ENCODE measurements at places on chromosomes 4 and X.

GRCh38 chr4:118834070-118834469 lies 1.9 kb downstream of the SEC24D start:
- no peak for DNase-seq

GRCh38 chr4:169208516-169208915 lies 62.2 kb downstream of the SH3RF1 start:
- DNase-seq = no peak

DNA sequence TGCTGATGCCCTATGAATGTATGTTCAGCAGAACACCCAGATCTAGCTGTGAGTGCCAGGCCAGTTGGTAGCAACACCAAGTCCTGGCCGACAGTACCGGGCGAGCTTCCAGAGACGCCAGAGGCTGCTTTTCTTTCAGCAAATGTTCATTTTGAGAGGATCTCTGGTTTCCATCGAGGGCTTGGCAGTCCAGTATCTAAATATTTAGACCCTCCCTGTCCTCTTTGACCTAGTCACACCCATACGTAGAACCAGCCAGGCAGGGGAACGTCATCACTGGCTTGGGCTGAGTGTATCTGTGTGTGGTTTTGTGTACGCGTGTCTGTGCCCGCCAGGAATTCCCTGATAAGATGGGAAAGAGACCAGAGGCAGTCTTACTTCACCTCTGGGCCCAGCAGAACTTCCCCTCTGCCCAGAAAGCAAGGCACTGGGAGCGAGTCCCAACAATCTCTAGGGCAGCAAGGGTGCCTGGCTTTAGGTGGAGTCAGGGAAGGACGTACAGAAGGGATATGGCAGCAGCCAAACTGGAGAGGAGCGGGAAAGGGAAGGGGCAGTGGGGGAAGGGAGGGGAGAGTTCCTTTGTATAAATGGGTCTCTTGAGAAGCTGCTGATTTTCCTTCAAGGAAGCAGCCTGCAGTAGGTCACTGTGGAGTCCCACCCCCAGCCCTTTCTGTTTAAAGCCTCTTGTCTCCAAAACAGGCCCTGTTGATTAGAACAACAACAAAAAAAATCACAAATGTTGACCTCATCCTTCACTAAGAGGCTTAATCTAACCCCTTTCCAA lies 15.0 kb upstream of the ELF4 start:
- DNase-seq = no peak

DNA sequence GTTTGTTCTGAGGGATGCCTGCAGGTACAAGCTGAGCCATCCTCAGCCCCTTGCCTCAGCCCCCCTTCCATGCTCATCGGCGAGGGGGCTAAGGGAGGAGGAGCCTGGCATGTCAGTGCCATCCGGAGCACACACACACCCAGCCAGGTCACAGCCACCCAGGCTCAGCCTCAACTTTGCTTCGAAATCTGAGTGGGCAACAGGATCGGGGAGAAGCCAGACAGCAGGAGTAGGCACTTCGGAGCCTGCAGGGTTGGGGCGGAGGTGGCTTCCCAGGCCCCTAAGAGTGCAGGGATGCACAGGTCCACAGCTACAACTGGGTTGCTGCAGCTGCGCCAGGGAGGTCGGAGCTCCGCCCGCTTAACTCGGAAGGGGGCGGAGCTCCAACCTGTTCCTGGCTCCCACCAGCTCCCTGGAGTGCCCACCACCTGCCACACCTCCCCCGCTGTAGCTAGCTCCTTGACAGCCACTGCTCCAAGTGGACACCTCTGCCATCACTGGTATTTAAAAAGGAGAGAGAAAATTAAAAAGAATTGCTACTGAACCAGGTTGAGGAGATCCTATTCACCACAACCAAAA lies 192.9 kb upstream of the GALNT7 start:
- DNase-seq = no peak
